ENCODE measurements at places on chromosomes 4 and X.

GRCh38 chr4:101944649-101945048 lies 154.1 kb downstream of the BANK1 start:
- no peak for DNase-seq

- no peak for DNase-seq
Observed at GRCh38 chr4:6424425-6424824, 48.0 kb downstream of the PPP2R2C start.

GRCh38 chrX:148069759-148070503 lies 88.8 kb downstream of the FMR1NB start:
- no peak for DNase-seq

DNA sequence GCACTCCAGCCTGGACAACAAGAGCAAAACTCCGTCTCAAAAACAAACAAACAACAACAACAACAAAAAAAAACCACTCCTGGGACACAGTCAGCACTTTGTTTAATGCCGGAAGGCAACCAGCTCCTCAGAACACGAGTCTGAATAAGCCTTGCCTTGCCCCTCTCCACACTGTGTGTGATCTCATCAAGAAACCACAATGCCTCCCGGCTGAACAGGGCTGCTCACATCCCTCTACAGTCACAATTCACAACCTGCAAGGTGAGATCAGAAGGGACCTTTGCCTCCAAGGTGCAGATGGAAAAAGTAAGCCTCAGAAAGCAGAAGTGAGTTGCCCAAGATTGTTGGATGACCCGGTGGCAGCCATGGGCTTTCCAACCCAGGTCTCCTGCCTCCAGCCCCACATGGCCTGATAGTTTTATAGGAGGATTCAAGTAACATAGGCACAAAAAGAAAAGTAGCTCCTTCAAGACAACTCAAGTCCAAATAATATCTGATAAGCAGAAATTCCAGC lies 80.8 kb downstream of the JAKMIP1 start:
- DNase-seq = no peak

GRCh38 chr4:115374621-115375020 lies 261.2 kb upstream of the NDST4 start:
- no peak for DNase-seq
